ENCODE measurements at places on chromosomes 12 and 14.

GRCh38 chr12:111976291-111976690 is 36.7 kb downstream of the TMEM116 start:
- DNase-seq: no peak

GRCh38 chr12:132329036-132329719 is at the start of gene GALNT9:
TSS of gene GALNT9 (minus strand) at chr12:132329589. CDS start at chr12:132329203, 386 bp downstream.
- DNase-seq: no peak

- no peak for DNase-seq
These were observed 121.3 kb downstream of the SAMD4A start for GRCh38 chr14:54688229-54688628.

DNA sequence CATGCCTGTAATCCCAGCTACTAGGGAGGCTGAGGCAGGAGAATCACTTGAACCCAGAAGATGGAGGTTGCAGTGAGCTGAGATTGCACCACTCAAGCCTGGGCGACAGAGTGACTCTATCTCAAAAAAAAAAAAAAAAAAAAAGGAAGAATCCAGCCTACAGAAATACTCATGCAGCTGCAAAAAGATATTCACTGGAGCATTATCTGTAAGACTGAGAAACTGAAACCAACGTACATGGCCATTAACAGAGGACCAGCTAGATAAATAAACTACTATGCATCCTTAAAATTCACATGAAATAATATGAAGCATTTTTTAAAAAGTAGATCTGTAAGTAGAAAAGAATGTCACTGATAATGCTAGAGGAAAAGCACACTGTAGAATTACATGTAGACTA is 3.5 kb downstream of the SLC7A7 start:
- no peak for DNase-seq

- DNase-seq: no peak
These were observed 2.1 kb downstream of the GZMB start for GRCh38 chr14:24631749-24632335.

GRCh38 chr14:84129941-84130340 is 1400.0 kb upstream of the FLRT2 start:
- no peak for DNase-seq

- no peak for DNase-seq
These were observed 10.5 kb downstream of the NID2 start for GRCh38 chr14:52058341-52058740.

DNA sequence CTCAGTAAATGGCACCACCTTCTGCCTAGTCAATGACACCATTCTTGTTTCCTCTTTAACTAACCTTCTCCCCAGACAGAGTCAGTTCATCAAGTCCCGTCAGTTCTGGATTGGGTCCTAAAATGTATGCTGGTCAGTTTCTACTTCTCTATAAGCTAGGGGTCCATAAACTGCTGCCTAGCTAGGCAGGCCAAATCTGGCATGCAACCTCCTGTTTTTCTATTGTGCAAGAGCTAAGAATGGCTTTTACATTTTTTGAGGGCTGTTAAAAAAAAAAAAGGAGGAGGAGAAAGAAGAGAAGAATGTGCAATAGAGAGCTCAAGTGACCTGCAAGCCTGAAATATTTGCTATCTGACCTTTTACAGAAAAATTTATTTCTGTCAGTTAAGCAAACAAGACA is 6.4 kb upstream of the TMED10 start:
- no peak for DNase-seq

DNA sequence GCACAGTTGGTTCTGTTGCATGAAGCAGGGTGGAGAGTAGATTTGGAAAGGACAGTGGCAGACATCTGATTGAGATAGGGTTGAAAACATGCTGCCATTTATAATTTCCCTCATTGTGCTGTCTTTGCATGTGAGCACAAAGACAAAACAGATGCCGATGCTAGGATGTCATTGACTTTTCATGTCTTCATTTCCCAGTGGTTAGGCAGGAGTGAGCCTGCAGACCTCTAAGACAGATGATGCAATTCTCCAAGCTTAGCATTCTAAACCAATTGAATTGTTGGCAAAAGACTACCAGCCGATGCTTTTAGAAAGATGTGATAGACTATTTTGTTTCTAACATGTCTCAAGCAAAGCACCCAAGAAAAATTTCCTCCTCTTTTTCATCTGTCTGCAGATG is 37.1 kb upstream of the PELI2 start:
- DNase-seq: no peak

GRCh38 chr12:94615260-94616181 is 34.8 kb downstream of the TMCC3 start:
- DNase-seq: no peak

Data from activated effector memory CD4-positive, alpha-beta T cell treated with Interleukin-2 at 50 U/mL for 16 hours (primary cell).